ENCODE measurements at places on chromosomes 4 and X.

DNA sequence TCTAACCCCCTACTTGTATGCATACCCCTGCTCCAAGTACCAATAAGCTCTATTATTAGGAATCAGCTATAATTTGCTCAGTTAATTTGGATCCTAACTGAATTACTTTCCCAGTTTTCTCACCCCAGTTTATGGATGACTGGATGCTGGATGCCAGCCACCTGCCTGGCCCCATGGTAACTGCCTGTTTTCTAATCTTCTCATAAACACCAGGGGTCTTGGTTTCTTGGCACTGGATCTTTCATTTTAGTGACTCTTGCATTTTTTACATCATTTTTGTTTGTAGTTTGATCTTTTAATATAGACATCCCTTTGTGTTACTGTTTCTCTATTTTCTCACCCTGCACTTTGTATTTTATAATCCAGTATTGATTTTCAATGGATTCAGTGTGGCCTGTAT, 246.8 kb downstream of the ADGRL3 start:
- no peak for DNase-seq

GRCh38 chrX:40073439-40074054, 24.2 kb downstream of the BCOR start:
- DNase-seq = no peak

DNA sequence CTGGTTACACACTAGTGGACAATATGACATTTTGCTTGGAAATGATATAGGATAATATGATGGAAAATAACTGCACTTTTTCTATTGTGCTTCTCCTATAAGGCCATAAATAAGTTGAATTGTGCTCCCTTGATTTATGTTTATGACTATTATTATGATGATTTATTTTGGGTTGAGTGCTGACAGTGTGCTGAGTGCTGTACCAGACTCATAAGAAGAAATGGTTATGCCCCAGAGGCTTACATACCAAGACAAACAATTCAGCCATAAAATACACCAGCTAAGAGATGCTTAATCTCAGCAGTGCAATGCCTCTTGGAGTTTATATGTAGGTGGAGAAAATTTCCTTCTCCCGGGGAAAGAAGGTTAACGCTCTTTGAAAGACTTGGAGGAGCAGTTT, 199.8 kb upstream of the NOCT start:
- no peak for DNase-seq

DNA sequence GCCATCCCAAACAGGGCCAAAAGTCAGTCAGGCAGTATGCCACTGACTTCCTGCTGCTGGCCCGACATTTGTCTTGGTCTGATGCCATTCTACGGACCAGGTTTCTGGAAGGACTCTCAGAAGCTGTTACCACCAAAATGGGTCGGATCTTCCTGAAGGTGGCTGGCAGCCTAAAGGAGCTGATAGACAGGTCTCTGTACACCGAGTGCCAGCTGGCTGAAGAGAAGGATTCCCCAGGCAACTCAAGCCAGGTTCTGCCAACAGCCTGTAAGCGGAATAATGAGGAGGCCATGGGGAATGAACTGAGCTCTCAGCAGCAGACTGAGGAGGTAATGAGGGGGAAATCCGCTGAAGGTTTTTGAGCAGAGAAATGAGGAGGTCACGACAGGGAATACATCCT, 95.7 kb downstream of the RTL9 start:
- no peak for DNase-seq

- DNase-seq = no peak
Measured at GRCh38 chr4:63528256-63528991, 880.8 kb downstream of the TECRL start.

DNA sequence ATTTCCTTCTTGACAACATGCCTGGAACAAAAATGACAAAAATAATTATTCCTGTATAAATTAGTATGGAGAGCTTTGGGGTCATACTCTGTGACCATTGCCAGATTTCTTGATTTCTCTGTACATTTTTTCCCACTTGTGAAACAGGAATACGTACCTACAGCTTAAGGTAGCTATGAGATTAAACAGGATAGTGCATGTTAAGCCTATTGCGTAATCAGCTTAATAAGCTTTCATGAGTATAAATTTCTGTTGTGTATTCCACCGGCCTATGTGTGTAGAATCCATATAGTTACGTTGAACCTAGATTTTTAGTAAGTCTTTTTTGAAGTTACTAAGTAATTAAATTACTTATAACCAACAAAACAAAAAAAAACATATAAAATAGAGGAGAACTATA, 334.9 kb downstream of the DCTD start:
- no peak for DNase-seq

- no peak for DNase-seq
Measured at GRCh38 chr4:6340446-6341015, 70.9 kb downstream of the WFS1 start.

DNA sequence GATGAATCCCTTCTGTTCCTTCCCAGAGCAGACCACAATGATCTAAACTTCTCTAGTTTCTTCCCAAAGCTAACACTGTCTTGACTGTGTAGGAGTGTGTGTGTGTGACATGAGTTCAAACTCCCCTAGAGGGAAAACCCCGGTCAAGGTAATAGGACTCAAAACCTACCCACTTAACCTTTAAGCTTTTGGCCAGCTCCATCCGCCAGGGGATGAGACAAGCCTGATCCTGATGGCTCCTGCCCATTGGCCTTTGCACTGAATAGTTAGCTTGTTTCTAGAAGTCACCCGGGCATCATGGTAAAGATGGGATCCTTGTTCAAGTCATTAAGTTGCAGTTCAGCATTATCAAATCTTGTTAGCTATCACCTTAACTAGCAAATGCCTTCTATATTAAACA, 738.4 kb downstream of the RPA4 start:
- DNase-seq = no peak

DNA sequence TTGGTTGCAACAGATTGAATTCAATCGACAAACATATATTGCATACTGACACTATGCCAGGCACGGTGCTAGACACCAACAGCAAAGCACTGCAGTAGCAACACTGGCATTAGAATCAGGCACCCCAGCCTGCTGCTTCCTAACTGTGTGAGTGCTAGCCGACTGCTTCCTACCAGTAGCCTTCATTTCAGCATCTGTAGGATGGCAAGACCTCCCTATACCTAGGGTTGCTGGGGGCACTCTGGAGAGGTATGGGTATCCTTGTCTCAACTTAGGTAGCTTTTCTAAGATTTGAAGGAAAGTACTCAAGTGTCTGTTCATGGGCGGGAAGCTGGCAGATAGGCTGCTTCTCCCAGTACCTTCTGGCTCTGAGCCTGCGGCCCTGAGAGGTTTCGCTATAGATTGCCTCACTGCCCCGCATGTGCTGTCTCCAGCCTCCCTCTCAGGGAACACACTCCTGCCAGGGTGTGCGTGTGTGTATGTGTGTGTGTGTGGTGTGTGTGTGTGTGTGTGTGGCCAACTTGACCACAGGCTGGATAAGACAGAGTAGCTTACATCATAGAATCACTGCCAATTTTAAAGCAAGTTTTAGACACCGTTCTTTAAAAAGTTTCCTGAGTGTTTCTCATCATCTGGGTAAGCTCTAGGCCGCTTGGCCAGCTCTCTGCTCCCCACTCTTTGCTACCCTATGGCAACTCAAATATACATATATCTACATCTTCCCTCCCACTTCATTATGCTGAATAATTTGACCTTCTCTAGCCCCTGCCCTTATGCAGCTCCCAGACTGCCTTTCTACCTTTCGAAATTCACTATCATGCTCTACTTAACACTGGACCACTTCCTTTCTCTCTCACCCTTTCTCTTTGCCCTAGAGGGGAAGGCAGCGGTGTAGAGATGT, 97.0 kb upstream of the PJA1 start:
- no peak for DNase-seq

DNA sequence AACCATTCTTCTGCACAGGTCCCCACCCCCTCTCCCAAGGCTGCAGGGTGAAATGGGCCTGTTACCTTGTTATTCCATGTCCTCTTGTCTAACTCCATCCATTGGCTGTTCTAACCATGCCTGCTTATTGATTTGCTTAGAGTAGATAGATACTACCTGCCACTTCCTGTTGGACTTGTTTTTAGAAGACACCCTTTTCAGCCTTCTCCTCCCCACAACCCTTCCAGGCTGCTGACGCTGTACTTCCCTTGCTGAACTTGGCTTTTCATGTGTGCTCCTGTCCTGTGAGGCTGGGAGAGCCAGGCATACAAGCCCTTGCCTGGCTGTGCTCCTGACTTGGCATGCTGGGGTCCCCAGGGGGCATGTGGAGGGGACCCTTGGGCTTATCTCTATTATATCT, 81.9 kb downstream of the AASDH start:
- no peak for DNase-seq

DNA sequence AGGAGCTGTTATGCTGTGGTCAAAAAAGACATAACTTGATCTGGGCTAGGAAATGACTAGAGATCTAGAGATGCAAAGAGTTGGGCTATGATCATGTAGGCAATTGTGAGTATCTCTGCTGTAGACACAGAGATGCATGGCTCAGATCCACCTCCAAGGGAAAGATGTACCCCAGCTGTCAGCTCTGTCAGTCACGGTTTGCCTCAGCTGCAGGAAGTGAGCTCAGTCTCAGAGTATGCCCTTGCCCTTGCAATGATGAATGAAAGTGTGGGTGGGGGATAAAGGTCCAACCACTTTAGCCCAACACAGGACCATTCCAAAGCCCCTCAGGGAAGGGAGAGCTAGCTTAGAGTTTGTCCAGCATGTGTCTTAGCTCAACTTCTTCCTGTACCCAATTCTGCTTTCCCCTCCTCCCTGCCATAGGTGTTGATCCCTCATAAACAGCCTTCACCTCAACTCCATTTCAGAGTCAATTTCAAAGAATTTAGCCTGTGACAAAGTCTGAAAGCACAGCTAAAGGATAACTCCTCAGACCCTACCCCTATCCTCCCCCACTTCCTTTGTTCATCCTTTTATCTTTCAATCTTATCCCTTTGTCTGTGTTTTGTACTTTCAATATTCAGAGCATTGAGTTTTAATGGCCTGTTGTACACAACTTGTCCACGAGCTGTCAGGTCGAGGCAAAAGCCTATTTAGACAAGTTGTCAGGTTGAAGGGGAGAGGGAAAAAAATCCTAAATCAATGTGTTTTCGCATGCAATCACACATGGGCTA, 90.6 kb downstream of the MID1IP1 start:
- DNase-seq = no peak

DNA sequence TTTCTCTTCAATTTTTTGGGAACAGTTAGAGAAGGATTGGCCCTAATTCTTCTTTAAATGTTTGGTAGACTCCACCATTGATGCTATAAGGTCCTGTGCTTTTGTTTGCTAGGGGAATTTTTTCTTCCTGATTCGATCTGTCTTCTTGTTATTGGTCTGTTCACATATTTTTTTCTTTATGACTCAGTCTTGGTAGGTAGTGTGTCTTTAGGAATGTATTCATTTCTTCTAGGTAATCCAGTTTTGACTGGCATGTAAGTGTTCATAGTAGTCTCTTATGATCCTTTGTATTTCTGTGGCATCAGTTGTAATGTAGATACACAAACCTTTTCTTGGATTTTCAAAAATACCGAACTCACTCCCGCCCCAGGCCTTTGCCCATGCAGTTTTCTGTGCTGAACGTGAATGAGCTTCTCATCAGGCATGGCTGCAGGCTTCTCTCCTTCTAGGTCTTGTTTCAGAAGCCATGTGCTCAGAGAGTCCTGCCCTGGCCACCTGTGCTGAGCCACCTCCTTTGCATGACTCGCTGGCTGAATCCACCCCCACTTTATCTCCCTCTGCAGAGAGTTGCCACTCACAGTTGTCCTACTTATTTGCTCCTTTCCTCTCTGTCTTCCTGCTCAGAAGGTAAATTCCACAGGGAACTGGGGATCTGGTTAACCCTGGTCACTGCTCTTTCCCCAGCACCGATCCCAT, 67.0 kb downstream of the STK32B start:
- no peak for DNase-seq

DNA sequence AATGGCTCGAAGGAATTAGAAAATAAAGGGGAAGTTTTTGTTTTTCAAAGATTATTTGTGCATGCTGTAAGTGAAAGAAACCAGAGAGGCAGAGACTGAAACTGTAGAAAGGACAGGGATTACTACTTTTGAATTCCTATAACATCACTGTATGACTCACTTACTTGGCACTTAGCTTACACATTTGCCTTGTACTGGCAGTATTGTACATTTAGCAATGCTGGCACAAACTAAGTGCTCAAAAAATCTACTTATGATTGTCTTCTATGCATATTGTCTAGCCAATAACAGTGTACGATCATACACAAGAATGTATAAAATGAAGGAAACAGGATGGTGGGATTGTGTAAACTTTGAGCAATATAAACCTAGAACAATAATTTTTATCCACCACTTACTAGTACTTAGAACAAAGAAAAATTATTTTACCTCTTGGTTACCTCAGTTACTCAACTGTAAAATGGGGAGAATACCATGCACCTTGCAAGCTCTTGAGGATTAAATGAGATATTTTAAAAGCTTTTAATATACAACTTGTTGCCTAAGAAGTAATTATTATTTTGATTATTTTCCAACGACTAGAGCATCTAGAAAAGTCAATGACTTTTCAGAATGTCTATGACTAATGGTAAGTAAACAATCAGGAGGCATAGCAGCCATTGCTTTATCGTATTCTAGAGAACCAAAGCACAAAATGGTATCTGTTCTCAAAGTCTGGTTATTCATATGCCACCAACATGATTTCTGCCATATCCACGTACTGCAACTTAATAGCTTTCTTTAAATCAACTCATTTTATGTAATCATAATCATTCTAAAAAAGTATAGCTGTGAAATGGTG, 4.7 kb downstream of the FAM120C start:
- DNase-seq = no peak

DNA sequence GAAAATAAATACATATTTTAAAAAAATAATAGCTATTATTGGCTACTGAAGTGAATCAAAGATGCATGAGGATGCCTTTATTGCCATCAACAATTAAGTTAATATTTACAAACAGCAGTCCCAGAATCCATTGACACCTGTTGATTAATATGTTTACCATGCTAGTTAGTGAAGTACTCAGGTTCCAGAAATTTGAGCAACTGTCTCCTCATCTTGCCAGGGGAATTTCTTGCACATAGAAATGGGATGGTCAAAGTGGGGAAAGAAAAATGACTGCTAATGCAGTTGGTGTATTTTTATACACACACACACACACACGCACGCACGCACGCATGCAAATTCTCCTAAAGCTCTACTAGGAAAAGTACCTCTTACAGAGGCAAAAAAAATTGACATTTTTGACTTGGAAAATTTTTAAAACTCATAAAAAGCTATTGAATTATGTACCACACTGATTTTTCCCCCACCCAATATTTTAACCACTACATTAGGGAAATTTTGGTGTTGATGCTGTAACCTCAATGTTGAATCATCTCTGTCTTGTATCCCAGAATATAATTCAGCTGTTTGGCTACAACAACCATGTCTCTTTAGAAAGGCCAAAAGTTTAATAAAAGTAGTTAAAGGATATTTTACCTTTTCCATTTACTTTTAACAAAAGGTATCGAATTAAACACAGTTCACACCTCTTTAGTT, 105.3 kb upstream of the TMEM150C start:
- DNase-seq = no peak

DNA sequence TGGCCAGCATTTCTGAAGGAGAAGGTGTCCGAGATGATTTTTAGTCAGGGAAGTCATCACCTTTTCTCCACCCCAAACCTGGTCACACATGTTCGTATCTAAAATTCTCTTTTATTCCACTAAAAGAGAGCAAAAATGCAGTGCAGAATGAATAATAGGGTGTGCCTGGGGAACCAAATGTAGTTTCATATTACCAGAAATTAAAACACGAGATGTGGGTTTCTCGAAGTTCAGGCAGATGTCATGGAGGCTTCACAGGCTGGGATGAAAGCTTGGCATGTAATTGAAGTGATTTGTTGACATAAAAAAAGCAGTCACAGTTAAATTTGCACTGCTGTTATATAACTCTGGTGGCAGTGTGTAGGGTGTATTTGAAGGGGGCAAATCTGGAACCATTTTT, 165.5 kb upstream of the PDE5A start:
- DNase-seq = no peak

- no peak for DNase-seq
Measured at GRCh38 chr4:16199093-16199492, 27.2 kb downstream of the TAPT1 start.
